ENCODE measurements at places on chromosomes 3 and 15.

GRCh38 chr3:23344886-23345285 lies 141.8 kb downstream of the UBE2E2 start:
- DNase-seq: no peak

GRCh38 chr3:184952671-184953070 lies 140.7 kb downstream of the VPS8 start:
- no peak for DNase-seq

GRCh38 chr3:23668430-23668904 lies 137.3 kb upstream of the UBE2E1 start:
- no peak for DNase-seq

- no peak for DNase-seq
These were observed 19.3 kb downstream of the ZNF860 start for GRCh38 chr3:32000877-32001276.

DNA sequence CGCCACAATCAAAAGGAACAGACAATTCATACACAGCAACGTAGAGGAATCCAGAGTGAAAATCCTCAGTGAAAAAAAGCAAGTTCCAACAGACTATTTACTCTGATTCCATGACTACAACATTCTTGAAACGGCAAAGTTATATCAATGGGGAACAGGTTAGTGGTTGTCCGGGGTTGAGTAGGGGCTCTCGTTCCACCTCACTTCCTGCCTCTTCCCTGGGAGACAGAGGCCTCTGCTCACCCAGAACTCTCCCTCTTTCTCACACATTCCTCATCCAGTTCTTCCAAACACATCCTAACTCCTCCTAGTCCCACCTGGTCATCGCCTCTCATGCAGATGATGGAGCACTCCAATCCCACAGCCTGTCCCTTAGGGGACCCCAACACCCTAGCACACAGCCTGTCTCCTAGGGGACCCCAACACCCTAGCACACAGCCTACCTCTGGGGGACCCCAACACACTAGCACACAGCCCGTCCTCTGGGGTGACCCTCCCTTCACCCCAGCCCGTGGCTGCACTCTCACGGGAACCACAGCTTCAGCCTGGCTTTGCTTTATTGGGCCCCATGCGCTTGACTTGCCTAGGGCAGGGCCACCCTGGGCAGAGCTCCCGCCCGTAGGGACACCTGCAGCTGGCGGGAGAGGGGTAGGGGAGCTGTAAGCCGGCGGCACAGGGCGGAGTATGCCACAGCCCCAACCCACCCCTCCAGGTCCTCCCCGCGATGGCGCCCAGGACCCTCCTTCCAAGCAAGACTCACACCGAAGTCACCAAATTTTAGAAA lies 5.2 kb downstream of the OCA2 start:
- DNase-seq: no peak

DNA sequence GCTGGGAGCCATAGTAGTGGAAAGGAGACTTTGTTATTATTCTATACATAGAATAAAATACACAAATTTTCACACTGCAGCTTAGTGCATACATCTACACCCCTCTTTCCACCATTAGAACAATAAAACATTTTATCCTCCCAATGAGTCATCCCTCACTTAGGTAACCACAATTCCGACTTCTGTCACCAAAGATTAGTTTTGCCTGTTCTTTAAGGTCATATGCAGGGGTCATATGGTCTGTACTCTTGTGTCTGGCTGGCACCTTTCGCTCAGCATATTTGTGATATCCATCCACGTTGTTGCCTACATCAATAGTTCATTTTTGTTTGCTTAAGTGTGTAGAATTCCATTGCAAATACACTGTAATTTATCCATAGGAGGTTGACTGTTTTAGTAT lies 399.4 kb downstream of the SHQ1 start:
- DNase-seq: no peak

DNA sequence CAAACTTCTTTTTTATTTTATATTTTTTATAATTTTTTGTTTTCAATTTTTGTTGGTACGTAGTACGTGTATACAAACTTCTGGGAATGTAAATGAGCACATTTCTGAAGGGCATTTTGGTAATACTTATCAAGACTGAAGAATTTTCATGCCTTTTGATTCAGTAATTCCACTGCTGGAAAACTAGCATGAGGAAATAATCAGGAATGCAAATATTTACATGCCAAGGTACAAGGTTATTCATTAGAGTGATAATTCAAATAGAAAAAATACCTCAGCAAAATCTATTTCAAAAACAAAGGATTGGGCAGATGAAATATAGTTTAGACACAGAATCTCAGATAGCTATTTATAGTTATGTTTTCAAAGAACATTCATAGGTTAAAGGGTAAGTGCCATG lies 128.7 kb downstream of the DMXL2 start:
- no peak for DNase-seq

DNA sequence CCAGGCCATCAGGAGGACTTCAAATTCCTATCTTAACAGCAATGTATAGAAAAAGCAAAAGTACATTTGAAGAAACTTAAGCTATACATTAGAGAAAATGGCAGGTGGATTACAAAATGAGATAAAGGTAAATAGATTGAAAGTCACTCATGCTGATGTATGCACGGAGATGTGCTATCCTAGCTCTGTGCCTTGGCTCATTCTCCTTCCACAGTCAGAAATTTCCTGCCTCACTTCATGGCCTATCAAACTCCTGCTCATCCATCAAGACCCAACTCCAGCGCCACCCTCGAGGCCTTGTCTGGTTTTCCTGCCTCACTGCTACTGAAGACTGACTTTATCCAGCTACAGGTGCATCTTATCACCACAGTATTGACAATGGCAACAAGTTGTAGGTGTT lies 72.9 kb downstream of the NSMCE3 start:
- peak; percentile 27 for DNase-seq

Data from osteocyte (in vitro differentiated cells).